ENCODE measurements at places on chromosomes 4 and X. TPM values are rescaled to one million over a fixed set of nuclear protein-coding genes. Genes with fewer than 3 reads are reported as not detected.

CXorf49 gene
- not detected for total RNA-seq

SPANXA1 gene
- not detected for total RNA-seq

ADAMTS3 gene
- 1.4 TPM for total RNA-seq

NSUN7 gene
- 0.15 TPM for total RNA-seq

TMPRSS11D gene
- total RNA-seq: not detected

TREX2 gene
- 0.91 TPM for total RNA-seq

FRMD7 gene
- total RNA-seq: not detected

PAGE2 gene
- total RNA-seq: not detected

CTAG1A gene
- total RNA-seq: not detected

GALNTL6 gene
- not detected for total RNA-seq

COX7B2 gene
- total RNA-seq: not detected

TLR3 gene
- total RNA-seq: 0.65 TPM

All from epithelial cell of umbilical artery (primary cell).